ENCODE measurements at places on chromosomes 12 and 14. TPM values are rescaled to one million over a fixed set of nuclear protein-coding genes. Genes with fewer than 3 reads are reported as not detected.

RERGL gene
- not detected for total RNA-seq

DNA sequence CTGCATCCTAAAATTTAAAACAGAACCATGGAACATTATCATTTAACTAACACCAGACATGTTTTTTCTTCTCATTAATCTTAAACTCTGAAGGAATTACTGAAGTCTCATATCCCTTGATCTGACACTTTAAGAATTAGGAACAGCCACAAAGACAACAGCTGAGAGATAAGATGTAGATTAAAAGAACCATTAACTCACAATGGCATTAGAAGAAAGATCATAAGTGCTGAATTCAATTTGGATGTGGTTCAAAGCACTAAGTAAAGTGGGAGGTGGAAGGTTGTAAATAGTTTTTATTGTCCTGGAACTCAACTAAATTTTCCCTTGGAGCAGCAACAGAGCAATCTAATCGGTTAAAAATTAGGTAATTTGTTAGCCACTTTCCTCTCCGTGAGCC, 199.0 kb upstream of the ATP2B1 start:
- no peak overlapping the region for H3K27ac ChIP-seq
- no peak overlapping the region for H3K4me3 ChIP-seq
- no peaks in the 10 kb centered on the region for H3K4me1 ChIP-seq
- H3K36me3 ChIP-seq, result no peaks in the 10 kb centered on the region
- DNase-seq, result no peak
- no peaks in the 10 kb centered on the region for H3K27me3 ChIP-seq

DNA sequence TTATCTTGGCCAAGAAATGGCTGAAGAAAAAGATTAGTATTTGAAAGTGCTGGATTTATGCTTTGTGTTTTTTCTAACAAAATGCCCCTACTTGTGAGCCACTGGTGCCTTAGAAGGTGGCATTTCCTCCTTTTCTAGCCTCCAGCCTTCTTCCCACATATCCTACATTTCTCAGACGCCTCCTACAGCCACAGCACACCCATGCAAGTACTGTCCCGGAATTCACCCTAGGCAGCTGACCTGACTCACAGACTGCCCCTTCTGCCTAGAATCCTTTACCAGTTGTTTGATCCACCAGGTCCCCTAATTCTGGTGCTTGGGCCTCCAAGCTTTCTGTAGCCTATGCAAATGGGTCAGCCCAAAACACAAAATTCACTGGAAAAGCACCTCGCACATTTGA, 166.0 kb downstream of the FOXN3 start:
- DNase-seq, result no peak
- no peak overlapping the region for H3K4me3 ChIP-seq
- H3K27ac ChIP-seq, result no peak overlapping the region
- peaks cover 16% of the 10 kb centered on the region for H3K4me1 ChIP-seq

RNASE3 gene
- not detected for total RNA-seq

DNA sequence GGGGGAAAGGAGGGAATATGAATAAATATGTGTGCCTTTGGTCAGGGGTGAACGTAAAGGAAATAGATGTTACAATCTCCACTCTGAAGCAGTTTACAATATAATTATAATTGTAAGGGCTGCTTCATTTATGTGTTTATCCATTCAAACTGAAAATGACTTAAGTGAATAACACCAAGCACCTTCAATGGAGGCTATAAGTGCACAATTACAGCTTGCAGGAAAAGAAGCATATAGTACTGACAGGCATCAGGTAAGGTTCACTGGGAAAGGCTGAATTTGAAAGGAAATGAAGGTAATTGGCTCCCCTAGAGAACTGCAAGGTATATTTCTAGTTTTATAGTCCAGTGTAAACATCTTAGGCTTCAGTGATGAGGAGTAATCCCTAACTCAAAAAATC, 192.7 kb downstream of the STXBP6 start:
- no peak overlapping the region for H3K4me3 ChIP-seq
- no peaks in the 10 kb centered on the region for H3K36me3 ChIP-seq
- H3K27me3 ChIP-seq, result peaks cover 3% of the 10 kb centered on the region
- no peaks in the 10 kb centered on the region for H3K4me1 ChIP-seq

DNA sequence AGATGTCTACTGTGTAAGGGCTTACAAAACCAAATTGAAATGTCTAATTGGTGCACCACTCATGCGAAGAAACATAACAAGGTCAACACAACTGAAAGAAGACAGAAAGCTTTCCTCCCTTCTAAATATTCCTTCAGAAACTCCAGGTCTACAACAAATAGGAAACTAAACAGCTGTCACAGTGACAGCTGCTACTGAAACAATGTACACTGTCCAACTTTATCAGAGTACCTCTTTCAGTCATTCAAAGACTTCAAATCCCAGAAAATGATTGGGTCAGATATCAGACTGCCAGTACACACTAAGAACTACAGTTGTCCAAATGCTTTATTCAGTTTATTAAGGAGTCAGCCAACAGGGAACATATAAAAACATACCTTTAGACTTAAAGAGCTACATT, 35.2 kb downstream of the CEP128 start:
- peaks cover 14% of the 10 kb centered on the region for H3K36me3 ChIP-seq
- H3K27ac ChIP-seq, result no peak overlapping the region
- peaks cover 12% of the 10 kb centered on the region for H3K4me1 ChIP-seq
- no peaks in the 10 kb centered on the region for H3K27me3 ChIP-seq

KLHL33 gene
- 0.05 TPM for total RNA-seq

- peaks cover 13% of the 10 kb centered on the region for H3K36me3 ChIP-seq
- H3K4me1 ChIP-seq, result no peaks in the 10 kb centered on the region
- H3K4me3 ChIP-seq, result no peak overlapping the region
- H3K27ac ChIP-seq, result no peak overlapping the region
- no peak for DNase-seq
- peaks cover 2% of the 10 kb centered on the region for H3K27me3 ChIP-seq
Measured at GRCh38 chr12:12764824-12765223, 20.6 kb upstream of the APOLD1 start.

DNA sequence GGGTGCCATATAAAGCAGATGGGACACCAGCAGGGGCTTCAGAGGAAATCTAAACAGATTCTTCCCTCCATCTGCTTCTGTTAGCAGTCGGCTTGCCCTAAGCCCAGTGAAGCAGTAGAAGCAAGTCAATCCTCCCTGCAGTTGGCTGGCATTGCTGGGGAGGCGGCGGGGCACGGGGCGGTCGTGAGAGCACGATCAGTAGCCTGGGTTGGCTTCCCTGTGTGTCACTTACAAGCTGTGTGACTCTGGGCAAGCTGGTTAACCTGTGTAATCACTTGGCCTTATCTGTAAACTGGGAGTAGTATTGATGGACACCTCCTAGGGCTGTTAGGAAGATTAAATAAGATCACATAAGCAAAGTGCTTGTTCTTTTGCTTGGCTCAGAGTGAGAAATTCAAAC, 19.4 kb downstream of the MYRFL start:
- peaks cover 9% of the 10 kb centered on the region for H3K27me3 ChIP-seq
- no peak overlapping the region for H3K4me3 ChIP-seq

KRT77 gene
- total RNA-seq, result not detected

DNA sequence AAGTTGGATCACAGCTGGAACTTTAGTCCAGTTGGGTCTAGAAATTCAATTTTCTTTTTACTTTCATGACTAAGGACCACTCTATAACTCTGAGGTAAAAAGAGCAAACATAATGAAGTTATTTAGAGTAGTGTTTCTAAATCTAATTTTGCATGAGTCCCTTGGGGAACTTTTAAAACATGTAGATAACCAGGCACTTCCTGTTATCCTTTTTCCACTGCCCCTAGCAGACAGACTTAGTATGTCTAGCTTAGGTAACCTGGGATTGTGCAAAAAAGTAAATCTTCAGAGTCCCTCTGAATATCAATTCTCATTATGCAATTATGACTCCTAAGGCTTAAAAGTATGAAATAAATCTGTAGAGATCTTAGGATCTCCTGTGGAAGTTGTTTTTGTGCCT, 371.2 kb downstream of the DIO2 start:
- no peak overlapping the region for H3K4me3 ChIP-seq
- H3K27me3 ChIP-seq, result no peaks in the 10 kb centered on the region
- H3K27ac ChIP-seq, result no peak overlapping the region
- H3K4me1 ChIP-seq, result no peaks in the 10 kb centered on the region
- no peaks in the 10 kb centered on the region for H3K36me3 ChIP-seq
- DNase-seq, result no peak

CNTN1 gene
- not detected for total RNA-seq

DNA sequence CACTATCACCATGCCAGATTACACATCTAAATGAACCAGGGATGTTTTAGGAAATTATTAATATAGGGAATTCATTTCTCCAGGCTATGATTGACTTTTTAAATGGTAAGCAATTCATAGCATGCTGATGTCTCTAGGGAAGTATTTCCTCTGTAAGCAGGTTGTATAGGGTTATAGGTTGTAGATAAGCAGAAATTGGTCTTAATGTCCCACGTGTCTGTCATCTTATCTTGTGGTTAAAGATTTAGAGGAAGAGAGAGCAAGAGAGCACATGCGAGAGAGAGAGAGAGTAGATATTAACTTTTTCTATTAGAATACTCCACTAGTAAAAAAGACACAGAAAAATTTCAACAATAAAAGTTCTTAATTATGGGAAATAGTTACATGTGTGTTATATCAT, 32.6 kb downstream of the TRHDE start:
- no peak overlapping the region for H3K27ac ChIP-seq
- no peak for DNase-seq
- H3K4me3 ChIP-seq, result no peak overlapping the region
- no peaks in the 10 kb centered on the region for H3K36me3 ChIP-seq

- no peak overlapping the region for H3K27ac ChIP-seq
- no peak for DNase-seq
- H3K27me3 ChIP-seq, result peaks cover 11% of the 10 kb centered on the region
- H3K4me1 ChIP-seq, result no peaks in the 10 kb centered on the region
- H3K36me3 ChIP-seq, result no peaks in the 10 kb centered on the region
Measured at GRCh38 chr12:52708010-52708409, 4.7 kb upstream of the KRT77 start.

GRCh38 chr12:101823891-101824290, 6.9 kb downstream of the GNPTAB start:
- DNase-seq, result peak; percentile 62
- peaks cover 21% of the 10 kb centered on the region for H3K36me3 ChIP-seq
- peak overlapping the region; percentile 57 for H3K4me3 ChIP-seq
- peak overlapping the region; percentile 87 for H3K27ac ChIP-seq
- H3K4me1 ChIP-seq, result peaks cover 77% of the 10 kb centered on the region

DNA sequence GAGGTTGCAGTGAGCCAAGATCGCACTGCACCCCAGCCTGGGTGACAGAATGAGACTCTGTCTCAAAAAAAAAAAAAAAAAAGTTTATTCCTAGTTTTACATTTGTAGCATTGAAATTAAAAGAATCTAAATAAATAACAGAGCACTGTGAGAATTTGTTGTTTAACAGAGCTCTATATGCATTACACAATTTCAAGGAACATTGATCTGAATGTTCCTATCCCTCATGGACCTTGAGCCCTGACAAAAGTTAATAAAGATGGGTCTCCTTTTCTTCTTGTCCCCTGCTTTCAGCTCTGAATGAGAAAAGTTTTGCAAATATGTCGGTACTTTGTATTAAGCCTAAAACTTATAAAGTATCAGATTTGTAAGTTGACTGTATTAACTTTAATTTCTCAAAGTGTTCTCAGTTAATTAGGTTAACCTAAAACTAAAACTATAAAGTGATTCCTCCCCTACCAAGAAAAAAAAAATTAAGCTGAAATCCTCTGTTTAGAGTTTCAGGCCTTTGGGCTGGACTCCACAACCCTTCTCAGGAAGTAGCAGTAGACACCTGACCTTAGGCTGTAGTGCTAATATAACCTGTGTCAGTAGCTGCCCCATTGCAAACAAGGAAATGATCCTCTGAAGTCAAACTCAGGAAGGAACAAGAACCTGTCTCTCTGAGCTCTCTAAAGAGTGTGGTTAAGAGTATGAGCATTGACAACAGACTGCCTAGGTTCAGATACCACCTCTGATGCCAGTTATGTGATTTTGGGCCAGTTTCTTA, 477.6 kb downstream of the DPF3 start:
- peaks cover 5% of the 10 kb centered on the region for H3K36me3 ChIP-seq
- peaks cover 8% of the 10 kb centered on the region for H3K27me3 ChIP-seq
- no peak for DNase-seq
- no peak overlapping the region for H3K27ac ChIP-seq
- H3K4me3 ChIP-seq, result no peak overlapping the region
- peaks cover 17% of the 10 kb centered on the region for H3K4me1 ChIP-seq

- peaks cover 5% of the 10 kb centered on the region for H3K4me1 ChIP-seq
- no peak overlapping the region for H3K4me3 ChIP-seq
- peaks cover 2% of the 10 kb centered on the region for H3K36me3 ChIP-seq
- no peak for DNase-seq
- H3K27ac ChIP-seq, result no peak overlapping the region
Measured at GRCh38 chr14:68918612-68919011, 60.5 kb downstream of the ACTN1 start.

KRT83 gene
- not detected for total RNA-seq

- no peaks in the 10 kb centered on the region for H3K27me3 ChIP-seq
- H3K36me3 ChIP-seq, result peaks cover 17% of the 10 kb centered on the region
- peak overlapping the region; percentile 97 for H3K27ac ChIP-seq
- peaks cover 50% of the 10 kb centered on the region for H3K4me1 ChIP-seq
- peak; percentile 71 for DNase-seq
Measured at GRCh38 chr14:49853572-49854375, 1.2 kb upstream of the NEMF start.

DNA sequence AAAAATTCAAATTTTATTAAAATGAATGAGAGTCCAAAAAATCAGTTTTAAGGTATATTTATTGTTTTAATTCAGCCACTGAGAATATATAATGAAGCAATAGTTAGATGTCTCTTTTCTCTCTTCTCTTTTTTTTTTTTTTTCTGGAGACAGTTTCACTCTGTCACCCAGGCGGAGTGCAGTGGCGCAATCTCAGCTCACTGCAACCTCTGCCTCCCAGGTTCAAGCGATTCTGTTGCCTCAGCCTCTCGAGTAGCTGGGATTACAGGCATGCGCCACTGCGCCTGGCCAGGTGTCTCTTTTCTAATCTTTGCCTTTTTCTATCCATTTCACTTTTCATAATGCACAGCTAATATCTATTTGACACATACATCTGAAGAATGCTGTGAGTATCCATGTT, 307.1 kb upstream of the RGS6 start:
- DNase-seq, result no peak
- no peak overlapping the region for H3K27ac ChIP-seq
- H3K4me3 ChIP-seq, result no peak overlapping the region
- no peaks in the 10 kb centered on the region for H3K4me1 ChIP-seq
- H3K27me3 ChIP-seq, result no peaks in the 10 kb centered on the region

DNA sequence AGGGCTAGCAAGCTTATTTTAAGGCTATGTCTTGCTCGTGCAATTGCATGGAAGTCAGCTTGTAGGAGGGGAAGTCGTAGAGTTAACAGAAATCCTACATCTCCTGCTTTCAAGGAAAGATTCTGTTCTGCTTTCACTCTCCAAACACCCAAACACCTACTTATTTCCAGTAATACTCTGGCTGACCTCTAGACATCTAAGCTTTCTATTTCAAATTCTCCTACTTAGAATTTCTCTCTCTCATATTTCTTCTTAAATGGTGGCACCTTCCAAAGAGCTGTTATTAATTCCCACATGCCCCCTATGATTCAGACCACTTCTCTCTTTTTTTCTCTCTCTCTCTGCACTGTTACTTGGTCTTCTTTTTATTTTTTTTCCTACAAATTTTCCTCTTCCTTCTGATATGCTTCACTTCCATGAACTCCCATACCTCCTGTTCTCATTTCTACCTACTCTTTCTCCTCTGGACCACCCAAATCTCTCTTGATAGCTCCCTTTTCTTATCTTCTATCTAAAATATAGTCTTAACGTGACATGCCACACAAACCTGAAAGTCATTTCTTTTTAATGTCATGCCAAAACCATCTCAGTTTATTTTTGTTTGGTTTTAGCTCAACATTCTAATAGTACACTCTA, 90.8 kb downstream of the RPS6KA5 start:
- H3K4me1 ChIP-seq, result peaks cover 50% of the 10 kb centered on the region
- DNase-seq, result no peak
- H3K27me3 ChIP-seq, result no peaks in the 10 kb centered on the region
- H3K27ac ChIP-seq, result peak overlapping the region; percentile 90
- H3K4me3 ChIP-seq, result peak overlapping the region; percentile 71
